ENCODE measurements at places on chromosomes 7 and 10.

GRCh38 chr10:2891073-2891769 lies 176.1 kb upstream of the PFKP start:
- DNase-seq = no peak

DNA sequence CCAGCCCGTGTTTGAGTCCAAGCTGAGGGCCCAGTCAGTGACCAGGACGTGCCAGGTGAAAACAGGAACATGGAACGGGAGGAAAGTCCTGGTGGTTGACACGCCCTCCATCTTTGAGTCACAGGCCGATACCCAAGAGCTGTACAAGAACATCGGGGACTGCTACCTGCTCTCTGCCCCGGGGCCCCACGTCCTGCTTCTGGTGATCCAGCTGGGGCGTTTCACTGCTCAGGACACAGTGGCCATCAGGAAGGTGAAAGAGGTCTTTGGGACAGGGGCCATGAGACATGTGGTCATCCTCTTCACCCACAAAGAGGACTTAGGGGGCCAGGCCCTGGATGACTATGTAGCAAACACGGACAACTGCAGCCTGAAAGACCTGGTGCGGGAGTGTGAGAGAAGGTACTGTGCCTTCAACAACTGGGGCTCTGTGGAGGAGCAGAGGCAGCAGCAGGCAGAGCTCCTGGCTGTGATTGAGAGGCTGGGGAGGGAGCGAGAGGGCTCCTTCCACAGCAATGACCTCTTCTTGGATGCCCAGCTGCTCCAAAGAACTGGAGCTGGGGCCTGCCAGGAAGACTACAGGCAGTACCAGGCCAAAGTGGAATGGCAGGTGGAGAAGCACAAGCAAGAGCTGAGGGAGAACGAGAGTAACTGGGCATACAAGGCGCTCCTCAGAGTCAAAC lies 5.2 kb downstream of the GIMAP5 start:
- no peak for DNase-seq

GRCh38 chr10:123869020-123869414 lies 22.6 kb downstream of the CPXM2 start:
- DNase-seq = no peak

DNA sequence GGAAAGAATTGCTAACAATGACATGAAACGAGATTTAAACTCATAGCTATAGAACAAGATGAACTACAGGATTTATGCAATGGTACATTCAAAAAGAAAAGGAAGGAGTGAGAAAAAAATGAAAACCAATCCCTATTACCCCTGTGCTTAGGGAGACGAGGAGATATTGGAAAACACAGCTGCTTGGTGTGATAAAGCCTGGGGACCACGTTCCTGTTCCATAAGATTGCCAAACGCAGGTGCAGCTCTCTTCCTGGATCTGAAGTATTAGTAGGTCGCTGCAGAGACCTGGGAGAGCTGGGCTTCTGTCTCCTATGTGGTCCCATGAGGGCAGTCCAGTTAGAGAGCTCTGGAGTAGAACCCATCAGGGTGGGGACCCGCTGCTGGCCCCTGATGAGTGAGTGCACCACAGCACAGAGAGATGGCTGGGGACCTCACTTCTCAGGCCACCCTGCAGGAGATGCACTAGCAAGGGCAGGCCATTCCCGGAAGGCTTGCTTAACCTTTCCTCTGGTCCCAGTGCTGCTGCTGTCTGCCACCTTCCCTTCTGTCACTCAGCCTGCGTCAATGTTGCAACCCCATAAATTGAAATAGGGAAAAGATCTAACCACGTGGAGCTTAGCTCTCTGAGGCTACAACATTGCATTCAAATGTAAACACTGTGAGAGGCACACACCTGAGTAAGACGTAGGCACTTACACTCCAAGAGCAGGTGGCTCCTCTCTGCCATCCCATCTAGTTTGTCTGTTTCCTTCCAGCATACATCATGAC lies 57.9 kb downstream of the MTPN start:
- no peak for DNase-seq

- DNase-seq = no peak
Measured at GRCh38 chr10:132670546-132671227, 115.3 kb downstream of the NKX6-2 start.

GRCh38 chr10:120156614-120157274 lies 264.2 kb downstream of the SEC23IP start:
- DNase-seq = no peak

DNA sequence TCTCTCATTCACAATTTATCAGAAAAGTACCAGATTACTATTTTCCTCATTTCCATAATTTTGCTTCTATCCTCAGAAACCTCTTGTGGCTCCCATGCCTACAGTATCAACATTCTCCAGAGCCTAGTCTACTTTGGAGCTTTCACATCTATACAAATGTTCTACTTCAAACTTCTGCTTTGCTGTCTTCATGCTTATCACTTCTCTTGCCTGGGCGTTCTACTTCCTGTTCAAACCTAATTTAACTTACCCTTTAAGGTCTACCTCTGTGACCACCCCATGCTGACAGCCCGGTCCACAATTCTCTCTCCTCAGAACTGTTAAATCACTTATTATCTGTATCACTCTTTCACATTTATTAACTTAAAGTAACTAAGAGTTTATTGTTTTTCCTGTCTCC lies 6.1 kb upstream of the PTPN12 start:
- no peak for DNase-seq

Measured in SK-N-MC (cell line).